Fibroblast of skin of scalp (primary cell): ENCODE measurements at places on chromosomes 3 and 15.

DNA sequence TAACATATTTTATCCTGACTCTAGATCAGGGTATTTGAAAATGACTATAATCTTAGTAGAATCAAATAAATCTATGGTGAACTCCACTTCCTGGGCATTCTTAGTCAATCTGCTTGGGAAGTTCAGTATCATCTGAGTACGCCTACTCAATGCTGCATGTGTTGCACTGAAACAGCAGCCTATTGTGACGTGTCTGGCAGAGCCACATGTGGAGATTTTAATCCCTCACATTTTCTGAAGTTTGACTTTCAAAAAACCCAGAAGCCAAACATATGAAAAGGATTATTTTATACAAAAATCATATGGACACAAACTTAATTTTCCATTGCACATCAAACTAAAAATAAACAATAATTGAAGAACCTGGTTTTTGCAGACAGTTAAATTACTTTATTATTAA is 798.3 kb downstream of the ROBO1 start:
- peak; percentile 57 for DNase-seq

GRCh38 chr3:111595232-111595631 is at the start of gene ZBED2:
Gene ZBED2 (minus strand): TSS chr3:111595346. CDS start chr3:111594201, 1,145 bp downstream.
- no peak for DNase-seq

DNA sequence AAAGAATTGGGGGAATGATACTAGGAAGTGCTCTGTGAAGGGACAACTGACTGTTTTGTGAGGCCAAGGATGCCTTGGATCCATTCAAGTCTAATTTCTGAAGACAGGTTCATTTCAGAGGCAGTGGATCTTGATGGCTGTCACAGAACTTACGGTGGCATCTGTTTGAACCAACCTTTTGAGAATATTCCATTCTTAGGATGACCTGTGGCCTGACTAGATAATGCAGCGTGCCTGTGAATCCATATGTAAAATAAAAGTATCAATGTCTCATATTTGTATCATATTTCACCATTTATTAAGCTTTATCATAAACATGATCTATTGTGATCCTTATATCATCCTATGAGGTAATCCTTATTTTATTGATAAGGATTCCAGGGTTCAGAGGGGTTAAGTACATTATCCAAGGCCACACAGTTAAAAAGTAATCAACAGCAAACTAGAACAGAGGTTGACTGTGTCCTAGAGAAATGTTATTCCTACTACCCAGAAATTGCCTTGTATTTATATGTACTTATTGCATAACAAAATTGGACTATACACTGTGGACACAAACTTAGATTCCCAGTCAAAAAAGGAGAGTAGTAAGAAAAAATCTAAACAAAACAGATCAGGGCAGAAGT is 34.3 kb downstream of the IL1RAP start:
- no peak for DNase-seq

- peak; percentile 16 for DNase-seq
These were observed 30.4 kb downstream of the FSIP1 start for GRCh38 chr15:39752246-39752645.
